ENCODE measurements at places on chromosomes 6 and 20. TPM values are rescaled to one million over a fixed set of nuclear protein-coding genes. Genes with fewer than 3 reads are reported as not detected.

POPDC3 gene
- total RNA-seq: 9.9 TPM

UTRN gene
- 594 TPM for total RNA-seq

GPX5 gene
- not detected for total RNA-seq

SPINT3 gene
- total RNA-seq: not detected

PNLDC1 gene
- not detected for total RNA-seq

TMEM242 gene
- total RNA-seq: 13.2 TPM

LIME1 gene
- total RNA-seq: 8.1 TPM

SPATS1 gene
- not detected for total RNA-seq

OOEP gene
- not detected for total RNA-seq

ULBP1 gene
- not detected for total RNA-seq

COL21A1 gene
- total RNA-seq: 31.4 TPM

COL12A1 gene
- 275 TPM for total RNA-seq

EPPIN gene
- total RNA-seq: not detected

HLA-DQA1 gene
- total RNA-seq: 26.0 TPM

HNF4A gene
- not detected for total RNA-seq

JPH2 gene
- total RNA-seq: 1.5 TPM

SMLR1 gene
- not detected for total RNA-seq

C6orf118 gene
- not detected for total RNA-seq

FAM184A gene
- total RNA-seq: 7.8 TPM

MAS1 gene
- not detected for total RNA-seq

EFCAB8 gene
- 1.1 TPM for total RNA-seq

ZSCAN9 gene
- 17.3 TPM for total RNA-seq

RBM38 gene
- total RNA-seq: 28.1 TPM

KIF25 gene
- total RNA-seq: 1.6 TPM

NECAB3 gene
- total RNA-seq: 24.1 TPM

KCNB1 gene
- total RNA-seq: 4.9 TPM

XKR7 gene
- total RNA-seq: not detected

LTV1 gene
- 22.4 TPM for total RNA-seq
